Astrocyte of the cerebellum (primary cell): ENCODE measurements at places on chromosomes 2 and 18.

- no peak for DNase-seq
Measured at GRCh38 chr2:67839242-67839641, 223.6 kb downstream of the C1D start.

DNA sequence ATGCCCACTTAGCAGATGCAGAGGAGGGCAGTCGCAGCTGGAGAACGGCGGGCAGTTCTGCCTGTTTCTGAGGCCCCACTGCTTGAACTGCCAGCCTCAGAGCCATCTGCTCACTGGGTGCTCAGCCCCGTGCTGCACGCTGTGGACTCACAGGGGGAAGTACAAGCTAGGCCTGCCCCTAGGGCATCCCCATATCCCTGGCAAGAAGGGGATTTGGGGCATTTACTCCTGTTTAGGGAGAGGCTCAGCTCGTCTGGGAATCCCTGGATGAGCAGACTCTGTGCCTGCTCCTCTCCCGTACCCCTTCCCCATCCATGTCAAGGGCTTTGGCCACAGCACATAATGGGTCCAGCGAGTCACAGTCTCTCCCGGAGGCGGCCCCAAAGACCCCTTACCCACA, 169.8 kb upstream of the PKDCC start:
- DNase-seq = no peak

DNA sequence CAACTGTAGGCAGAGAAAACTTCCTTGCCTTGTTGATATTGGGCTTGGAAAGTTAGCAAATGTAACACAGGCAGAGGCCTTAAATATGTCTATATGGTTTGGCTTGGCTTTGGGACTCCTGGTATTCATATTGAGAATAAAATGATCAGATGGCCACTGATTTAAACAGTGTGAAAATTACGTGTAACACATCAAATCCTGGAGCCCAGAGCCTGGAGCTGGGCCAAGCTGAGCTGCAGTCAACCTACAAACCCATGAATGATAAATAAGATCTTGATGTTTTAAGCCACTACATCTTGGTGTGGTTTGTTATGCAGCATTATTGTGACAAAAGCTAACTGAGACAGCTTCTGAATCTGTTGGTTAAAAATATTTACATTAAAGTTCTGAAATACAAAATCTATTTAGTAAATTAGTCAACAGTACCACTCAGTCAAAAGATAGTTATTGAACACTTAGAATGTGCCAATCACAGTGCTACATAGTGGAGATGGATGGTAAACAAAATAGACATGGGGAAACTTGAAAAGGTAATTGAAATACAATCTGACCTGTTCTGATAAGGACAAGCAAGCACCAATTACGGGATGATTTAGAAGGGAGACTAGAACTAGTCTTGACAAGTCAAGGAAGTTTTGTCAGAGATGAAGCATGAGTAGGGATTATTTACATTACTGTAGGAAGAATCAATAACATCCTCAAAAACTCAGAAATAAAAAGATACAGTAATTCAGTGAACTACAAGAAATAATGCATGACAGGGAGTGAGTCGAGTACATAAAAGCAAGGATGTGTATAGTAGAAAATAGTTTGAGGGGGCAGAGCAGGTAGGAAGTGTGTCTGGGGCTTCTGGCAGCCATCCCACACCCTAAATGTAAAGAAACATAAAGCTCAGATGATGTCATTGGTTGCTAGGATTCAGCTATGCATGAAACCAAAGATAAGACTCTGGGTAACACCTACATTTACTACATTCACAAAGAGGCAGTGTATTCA, 157.7 kb downstream of the HNMT start:
- no peak for DNase-seq

- peak; percentile 49 for DNase-seq
Measured at GRCh38 chr2:201357221-201357620, at the start of gene FLACC1. TSS of gene FLACC1 (minus strand) at chr2:201357345. CDS start at chr2:201351404, 5,941 bp downstream.

DNA sequence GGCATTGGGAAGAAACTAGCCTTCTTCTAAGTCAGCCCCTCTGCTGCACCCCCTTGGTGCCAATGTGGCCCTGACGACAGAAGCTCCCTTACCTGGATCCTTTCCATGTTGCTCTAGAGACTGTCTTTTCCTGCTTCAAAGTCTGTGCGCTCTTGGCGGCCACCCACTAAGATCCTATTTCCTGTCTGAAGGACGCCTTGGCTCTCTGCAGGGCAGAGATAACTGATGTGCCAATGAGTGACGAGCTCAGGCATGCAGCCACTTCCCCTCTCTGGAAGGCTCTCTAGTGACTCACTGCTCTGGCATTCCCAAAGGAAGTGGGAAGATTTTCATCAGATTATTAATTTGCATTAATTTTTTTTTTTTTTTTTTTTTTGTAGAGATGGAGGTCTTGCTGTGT, 273.5 kb downstream of the CDH20 start:
- DNase-seq = peak; percentile 71

DNA sequence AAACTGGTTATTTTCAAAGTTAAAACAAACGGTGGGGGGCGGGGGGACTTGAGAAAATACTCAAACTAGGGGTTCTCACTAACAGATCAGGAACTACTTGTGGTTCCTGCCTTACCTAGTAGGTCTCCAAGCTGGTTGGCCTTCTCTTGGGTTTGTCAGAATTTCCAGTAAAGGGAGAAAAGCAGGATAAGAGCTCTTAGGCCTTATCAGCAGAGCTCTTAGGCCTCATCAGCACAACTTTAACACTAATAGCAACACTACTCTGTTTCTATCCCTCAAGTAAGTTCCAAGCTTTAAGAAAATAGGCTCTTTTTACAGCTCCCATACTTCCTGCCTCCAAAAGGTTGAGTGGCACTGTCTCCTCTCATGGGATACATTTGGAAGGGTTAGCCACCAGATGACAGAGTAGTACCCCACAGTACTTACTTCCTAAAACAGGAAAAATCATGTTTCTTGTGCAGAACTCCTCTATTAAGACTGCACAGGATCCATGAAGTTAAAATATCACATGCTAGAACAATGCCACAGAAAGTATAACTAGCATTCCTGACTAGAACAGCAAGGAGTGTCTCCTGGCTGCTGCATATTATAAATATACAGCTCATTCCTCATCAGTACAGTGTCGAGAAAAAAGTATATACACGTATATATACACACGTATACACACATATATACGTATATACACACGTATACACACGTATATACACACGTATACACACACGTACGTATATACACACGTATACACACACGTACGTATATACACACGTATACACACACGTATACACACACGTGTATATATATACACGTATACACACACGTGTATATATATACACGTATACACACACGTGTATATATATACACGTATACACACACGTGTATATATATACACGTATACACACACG, 6.1 kb downstream of the FBXO11 start:
- no peak for DNase-seq

GRCh38 chr2:120283649-120284048, 31.0 kb downstream of the RALB start:
- DNase-seq = peak; percentile 31

GRCh38 chr2:59578349-59578748, 975.1 kb downstream of the BCL11A start:
- DNase-seq = no peak

GRCh38 chr2:176560296-176560695, 291.1 kb downstream of the MTX2 start:
- no peak for DNase-seq

DNA sequence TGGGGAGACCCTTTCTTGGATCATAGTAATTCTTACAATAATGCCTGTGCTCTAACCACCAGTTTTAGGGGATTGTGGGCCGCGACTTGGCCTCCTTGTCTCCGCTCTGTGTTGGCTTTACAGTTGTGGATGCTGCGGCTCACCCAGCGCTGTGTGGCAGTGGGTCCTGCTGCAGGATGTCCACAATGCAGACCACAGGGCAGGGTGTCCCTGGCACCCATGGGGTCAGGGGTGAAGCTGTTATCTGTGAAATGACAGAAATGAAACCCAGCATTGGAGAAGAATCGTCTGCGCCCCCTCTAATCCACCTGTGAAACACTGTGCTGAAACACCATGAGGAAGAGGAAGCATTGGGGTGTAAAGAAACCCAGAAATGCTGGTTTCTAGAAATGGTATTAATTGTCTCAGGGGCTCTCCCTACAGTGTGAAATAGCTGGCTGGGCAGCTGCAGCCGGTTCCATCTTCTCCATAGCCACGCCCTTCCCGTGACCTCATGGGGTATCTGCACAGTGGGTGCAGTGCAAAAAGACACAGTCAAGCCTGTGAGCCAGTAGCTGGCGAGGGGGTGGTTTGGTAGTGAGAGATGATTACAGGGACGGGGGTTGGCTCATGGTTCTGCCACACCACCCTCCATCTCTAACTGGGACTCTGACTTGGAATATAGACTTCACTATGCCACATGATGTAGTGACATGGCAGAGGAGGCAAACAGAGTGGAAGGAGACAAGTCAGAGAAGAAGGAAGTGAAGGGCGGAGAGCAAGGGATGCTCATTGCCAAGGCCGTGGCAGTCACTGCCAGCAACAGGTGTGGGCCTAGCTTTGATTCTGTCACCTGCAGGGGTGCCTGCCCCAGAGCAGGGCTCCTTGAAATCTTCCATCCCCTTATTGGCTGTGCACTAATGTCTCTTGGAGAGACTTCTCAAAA, 16.2 kb downstream of the INPP4A start:
- DNase-seq = no peak

DNA sequence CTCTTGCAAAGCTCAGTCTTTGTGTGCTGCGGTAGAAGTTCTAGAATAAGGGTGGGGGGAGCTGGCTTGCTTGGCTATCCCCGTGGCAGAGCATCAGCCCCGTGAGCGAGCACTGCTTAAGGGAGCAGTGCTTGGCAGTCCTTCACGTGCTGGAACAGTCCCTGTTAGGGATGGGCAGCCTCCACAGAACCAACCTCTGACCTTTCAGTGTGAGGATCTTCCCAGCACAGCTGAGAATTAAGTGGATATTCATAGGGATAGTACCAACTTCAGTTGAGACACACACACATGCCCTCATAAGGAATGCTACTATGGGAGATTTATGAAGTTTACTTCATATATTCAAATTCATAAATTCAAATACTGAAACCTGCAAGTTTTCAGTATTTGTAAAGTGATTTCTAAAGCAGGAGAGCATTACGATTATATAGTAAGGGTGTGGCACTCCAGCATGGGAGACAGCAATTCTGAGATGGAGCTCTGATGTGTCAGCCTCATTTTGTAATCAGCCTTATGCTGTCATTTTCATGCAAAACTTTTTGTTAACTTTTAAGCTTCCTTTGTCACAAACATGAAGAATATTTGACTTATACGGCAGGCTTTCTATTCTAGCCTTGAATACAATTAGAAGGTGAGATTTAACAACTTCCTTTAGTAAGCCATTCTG, 39.5 kb downstream of the ATP9B start:
- DNase-seq = no peak

GRCh38 chr2:53033411-53033810, 734.2 kb upstream of the CHAC2 start:
- no peak for DNase-seq

DNA sequence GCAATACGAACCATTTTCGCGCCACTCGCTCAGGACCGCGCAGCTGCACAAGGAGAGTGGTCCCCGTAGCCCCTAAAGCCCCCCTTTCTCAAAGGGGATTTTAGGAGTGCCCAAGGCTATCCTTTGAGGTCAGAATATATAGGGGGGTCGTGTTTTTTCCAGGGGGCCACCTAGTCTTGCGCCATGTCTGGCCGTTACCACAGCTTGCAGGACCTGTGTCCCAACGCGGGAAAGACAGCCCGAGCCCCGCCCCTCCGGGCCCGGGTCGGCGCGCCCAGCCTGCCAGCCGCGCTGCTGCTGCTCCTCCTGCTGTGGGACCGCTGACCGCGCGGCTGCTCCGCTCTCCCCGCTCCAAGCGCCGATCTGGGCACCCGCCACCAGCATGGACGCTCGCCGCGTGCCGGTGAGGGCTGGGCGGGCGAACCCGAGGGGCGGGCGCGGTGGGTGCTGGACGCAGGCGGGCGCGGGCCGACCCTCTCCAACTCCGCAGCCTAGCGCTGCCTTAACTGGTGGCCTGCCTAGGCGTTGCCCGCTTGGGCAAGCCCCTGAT, at the start of gene CDCA7:
CDCA7 (plus strand) TSS at position 291 of the 550 bp plus-strand sequence; CDS start at position 383, 92 bp downstream.
- no peak for DNase-seq

- DNase-seq = no peak
Measured at GRCh38 chr2:191151331-191151730, 537 bp upstream of the STAT4 start.

GRCh38 chr18:8816220-8816619, 110.9 kb downstream of the MTCL1 start:
- no peak for DNase-seq

- DNase-seq = no peak
Measured at GRCh38 chr2:191797942-191798876, 48.7 kb downstream of the CAVIN2 start.

- no peak for DNase-seq
Measured at GRCh38 chr2:37244017-37244416, 12.6 kb downstream of the NDUFAF7 start.

GRCh38 chr2:20574930-20575329, 76.0 kb downstream of the HS1BP3 start:
- no peak for DNase-seq

DNA sequence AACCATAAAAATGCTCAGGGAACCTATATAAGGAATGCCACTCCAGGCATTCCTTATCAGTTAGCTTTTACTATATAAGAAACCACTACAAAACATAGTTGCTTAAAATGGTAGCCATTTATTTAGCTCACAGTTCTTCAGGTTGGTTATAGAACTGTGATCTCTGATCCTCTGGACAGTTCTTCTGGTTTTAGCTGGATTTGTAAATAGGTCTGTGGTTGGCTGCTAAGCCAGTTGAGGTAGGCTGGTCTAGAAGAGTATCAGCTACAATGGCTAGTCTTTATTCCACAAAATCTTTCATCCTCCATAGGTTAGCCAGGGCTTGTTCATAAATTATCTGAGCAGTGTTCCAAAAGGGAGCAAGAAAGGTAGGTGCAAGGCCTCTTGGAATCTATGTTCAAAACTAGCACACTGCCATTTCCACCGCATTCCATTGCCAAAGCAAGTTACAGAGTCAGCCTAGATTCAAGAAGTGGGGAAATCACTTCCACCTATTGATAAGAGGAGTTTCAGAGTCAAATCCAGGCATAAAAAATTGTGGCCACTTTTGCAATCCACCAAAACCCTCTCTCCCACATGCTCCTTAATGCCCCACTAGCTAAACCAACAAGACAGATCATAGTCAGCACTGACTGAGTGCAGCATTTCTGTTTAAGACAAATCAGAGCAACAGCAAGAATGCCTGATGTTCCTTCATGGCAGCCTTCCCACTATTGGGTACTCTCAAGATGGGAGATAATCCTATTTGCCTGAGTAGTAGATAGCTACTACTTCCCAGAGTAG, 146.4 kb downstream of the IRS1 start:
- DNase-seq = no peak

DNA sequence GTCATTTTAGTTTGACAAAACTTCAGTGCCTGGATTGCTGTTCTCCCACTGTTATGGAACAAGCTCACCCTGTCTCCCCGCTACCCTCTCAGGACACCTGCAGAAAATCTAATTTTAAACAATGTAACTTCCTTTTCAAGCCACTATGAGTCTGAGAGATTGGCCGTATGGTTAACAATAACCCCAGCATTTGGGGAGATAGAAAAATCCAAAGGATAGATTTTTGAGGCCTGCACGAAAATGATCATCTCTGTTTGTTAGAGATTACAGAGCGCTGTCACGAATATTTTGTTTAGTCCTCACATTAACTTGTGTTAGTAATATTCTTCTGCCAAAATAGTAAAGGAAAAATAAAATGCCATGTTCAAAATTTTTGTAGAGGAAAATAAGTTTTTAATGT, 24.7 kb downstream of the CAB39 start:
- DNase-seq = no peak

- DNase-seq = no peak
Measured at GRCh38 chr18:58692422-58693185, 21.3 kb downstream of the MALT1 start.

- DNase-seq = peak; percentile 15
Measured at GRCh38 chr2:121237980-121238665, 46.9 kb downstream of the TFCP2L1 start.

GRCh38 chr2:85886590-85886989, 2.2 kb downstream of the ST3GAL5 start:
- no peak for DNase-seq
